Activated CD4-positive, alpha-beta T cell treated with anti-CD3 and anti-CD28 coated beads, Interleukin-2, Interleukin-4, amounts not matched to agents 100 ng/mL and 50 ng/mL, durations not matched to agents 16 hours and 8 hours (primary cell): ENCODE measurements at places on chromosomes 2 and 18.

DNA sequence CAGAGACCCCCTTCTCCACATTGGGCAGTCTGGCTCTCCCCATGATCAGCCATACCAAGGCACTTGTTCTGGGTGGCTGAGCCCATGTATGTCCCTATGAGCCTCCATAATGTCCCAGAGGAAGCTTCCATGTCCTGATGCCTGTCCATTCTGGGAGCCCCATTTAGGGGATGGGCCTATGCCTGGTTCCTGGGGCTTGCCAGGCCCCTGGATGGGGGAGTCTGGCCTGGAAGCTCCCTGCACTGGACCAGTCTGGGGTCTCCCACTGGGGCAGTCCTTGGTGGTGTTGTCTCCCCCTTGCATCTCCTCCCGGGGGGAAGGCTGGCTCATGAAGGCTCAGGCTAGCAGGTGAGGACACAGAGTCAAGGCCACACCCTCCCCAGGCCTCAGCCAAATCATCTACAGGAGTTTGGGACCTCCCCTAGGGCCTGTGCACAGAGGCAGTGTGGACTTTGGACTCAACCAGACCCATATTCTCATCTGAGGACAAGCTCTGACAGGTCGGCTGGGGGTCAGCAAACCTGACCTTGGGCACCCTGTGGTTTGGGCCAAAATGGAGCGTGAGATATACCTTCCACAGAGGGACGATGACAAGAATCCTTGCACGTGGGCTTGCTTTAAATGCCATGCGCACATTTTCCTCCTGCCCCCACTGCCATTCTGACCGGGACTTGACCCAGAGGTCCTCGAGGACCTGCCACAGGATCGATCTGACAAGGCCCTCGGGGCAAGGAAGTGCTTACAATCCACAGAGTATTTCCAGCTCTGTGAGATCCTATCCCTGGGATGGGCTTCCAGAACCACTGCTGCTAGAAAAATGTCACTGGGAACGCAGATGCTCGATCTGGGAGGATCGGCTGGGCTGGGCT, 38.8 kb downstream of the INHBB start:
- no peak for DNase-seq

- DNase-seq = no peak
Measured at GRCh38 chr2:1692342-1692741, 52.0 kb downstream of the PXDN start.

DNA sequence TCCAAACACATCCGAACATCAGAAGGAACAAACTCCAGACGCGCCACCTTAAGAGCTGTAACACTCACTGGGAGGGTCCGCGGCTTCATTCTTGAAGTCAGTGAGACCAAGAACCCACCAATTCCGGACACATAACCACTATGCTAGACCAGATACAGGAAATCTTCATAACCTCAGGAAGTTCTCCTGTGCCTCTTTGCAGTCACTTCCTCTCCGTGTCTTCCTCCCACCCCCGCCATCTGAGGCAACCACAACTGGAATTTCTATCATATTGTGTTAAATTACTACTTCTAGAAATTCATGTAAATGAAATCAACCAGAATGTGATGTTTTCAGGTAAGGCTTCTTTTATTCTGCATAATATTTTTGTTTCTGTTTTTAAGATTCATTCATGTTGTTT, 631.0 kb upstream of the NXPH2 start:
- no peak for DNase-seq

GRCh38 chr2:16188261-16188890, 248.0 kb downstream of the MYCN start:
- DNase-seq = no peak

DNA sequence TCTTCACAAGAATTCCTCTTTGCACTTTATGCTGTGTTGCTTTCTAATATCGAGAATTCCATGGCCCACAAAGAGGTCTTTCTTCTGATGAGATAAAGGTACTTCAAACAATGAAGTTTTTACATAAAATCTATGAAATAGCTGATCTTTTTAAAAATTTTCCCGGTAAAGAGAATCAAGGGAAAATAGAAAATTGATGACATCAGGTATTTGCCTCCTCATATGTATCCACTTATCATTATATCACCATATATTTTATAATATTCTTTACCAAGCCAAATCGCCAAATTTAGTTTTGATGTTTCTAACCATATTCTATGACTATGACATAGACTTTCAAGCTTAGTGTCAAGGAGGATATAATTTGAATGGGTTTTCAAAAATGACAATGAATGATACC, 139.8 kb downstream of the CHST9 start:
- DNase-seq = no peak

DNA sequence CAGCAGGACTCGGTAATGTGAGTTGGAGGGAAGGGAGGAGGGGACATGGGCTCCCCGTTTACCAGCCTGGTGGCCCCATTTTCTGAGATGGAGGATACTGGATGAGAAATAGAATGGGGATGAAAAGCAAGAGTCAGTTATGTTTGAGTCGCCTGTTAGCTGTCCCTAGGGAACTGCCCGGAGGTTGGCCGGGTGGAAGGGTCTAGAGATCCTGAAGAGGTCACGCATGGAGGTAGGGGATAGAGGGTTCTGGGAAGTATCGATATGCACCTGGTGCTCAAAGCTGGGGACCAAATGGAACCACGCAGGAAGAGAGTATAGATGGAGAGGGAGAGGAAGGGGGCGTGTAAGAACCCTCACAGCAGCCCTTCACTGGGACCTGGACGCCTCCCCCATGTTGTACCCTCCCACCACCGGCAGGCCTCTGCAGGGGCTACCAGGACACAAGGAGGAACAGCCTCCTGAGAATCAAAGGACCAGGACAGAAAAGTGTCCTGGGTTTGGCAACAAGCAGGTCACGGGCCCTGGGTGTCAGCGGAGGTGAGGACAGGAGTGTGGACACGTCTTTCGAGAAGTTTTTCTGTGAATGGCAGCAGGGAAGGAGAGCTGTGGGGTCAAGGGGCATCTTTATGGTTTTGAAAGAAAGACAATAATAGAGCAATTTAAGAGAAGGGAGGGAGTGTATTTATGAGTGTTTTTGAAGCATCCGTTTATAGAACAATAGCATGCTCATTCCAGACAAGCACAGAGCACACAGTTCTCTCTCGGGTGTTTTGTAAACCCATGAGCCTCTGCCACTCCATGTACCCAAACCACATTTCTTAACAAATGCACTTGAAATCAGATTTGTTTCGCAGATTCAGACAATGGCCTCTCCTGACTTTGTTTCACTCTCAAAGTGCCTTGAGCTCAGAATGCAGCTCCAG, 132.2 kb downstream of the SMAD7 start:
- DNase-seq = no peak

DNA sequence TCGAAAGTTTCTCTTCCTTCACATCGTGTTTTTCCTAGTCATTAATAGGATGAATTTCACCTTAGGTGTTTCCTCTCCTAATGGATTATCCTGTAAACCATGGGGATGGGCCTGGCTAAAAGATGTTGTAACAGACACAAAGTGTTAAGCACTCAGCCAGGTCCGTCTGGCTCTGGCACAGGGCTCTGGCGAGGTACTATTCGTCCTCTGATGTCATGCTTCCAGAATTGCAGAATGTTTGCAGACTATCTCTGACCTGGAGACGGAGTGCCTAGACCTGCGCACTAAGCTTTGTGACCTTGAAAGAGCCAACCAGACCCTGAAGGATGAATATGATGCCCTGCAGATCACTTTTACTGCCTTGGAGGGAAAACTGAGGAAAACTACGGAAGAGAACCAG, 13.2 kb downstream of the ATG16L1 start:
- no peak for DNase-seq

DNA sequence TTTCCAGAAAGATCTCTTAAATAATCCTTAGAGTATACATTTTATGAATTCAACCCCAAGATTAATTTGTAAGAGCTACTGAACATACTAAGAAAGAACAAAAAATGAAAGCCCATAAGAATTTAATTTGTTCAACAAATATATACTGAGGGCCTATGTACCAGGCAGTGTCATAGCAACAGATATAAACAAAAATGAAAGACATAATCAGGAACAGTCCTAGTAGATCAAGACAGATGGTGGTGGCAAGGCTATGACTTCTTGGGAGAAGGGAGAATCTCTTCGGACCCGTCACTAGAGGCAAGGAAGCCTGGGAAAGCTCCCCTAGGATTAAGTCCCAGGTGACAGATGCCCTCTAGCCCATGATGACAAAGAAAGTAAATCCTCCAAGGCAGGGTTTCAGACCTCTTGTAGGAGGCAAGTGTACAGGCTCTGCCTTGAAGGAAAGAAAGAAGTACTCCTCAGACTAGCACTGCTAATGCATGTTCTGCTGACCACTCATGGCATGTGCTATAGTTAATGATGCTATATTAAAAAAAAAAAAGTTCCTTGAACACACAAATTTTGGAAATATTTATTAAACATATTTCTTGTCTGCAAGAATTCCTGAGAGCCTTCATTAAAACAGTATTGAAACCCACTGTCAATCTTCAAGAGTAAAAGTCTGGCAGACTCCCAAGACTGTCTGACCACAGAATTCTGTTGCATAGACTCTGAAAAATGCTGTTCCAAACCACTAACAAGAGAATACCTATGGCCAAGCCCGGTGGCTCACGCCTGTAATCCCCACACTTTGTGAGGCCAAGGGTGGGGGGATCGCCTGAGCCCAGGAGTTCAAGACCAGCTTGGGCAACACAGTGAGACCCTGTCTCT, 31.5 kb downstream of the NOL10 start:
- no peak for DNase-seq

DNA sequence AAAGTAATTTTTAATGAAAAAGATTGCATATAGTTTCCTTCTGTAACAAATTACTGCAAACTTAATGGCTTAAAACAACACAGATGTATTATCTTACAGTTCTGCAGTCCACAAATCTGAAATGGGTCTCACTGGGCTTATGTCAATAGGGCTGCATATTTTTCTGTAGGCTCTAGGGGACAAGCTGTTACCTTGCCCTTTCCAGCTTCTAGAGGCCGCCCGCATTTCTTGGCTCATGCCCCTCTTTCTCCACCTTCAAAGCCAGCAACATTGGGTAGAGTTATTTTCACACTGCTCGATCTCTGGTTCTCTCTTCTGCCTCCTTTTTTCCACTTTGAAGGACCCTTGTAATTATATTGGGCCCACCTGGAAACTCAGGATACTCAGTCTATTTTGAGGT, 16.7 kb downstream of the COPS8 start:
- no peak for DNase-seq
